ENCODE measurements at places on chromosomes 13 and 19. TPM values are rescaled to one million over a fixed set of nuclear protein-coding genes. Genes with fewer than 3 reads are reported as not detected.

IL11 gene
- total RNA-seq = 0.27 TPM

DNA sequence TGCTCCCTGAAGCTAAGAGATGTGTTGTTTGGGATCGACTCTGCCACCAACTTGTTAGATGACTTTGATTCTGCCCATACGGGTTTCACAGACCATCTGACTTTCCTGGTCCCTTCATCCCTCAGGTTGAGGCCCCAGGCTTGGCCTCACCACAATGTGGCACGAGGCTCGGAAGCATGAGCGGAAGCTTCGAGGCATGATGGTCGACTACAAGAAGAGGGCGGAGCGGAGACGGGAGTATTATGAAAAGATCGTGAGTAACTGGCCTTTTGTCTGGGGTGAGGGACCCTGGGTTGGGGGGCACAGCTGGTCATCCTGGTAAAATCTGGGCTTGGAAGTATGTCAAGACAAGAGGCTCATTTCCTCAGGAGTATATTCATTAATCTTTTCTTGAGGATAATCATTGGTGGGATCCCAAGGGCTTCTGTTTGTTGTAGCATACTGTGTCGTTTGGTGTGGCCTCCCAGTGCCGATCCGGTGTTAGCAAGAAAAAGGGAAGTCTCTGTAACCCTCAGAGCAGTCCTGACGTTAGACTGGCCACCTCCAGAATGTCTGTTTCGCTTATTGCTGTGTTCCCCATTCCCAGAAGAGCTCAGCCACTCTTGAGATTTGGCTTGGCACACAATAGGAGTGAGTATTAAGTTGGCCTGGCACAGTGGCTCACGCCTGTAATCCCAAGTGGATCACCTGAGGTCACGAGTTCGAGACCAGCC lies 1.4 kb downstream of the CLASRP start:
- DNase-seq = no peak

OR7D2 gene
- 0.27 TPM for total RNA-seq

MYO1F gene
- 80.5 TPM for total RNA-seq

DNA sequence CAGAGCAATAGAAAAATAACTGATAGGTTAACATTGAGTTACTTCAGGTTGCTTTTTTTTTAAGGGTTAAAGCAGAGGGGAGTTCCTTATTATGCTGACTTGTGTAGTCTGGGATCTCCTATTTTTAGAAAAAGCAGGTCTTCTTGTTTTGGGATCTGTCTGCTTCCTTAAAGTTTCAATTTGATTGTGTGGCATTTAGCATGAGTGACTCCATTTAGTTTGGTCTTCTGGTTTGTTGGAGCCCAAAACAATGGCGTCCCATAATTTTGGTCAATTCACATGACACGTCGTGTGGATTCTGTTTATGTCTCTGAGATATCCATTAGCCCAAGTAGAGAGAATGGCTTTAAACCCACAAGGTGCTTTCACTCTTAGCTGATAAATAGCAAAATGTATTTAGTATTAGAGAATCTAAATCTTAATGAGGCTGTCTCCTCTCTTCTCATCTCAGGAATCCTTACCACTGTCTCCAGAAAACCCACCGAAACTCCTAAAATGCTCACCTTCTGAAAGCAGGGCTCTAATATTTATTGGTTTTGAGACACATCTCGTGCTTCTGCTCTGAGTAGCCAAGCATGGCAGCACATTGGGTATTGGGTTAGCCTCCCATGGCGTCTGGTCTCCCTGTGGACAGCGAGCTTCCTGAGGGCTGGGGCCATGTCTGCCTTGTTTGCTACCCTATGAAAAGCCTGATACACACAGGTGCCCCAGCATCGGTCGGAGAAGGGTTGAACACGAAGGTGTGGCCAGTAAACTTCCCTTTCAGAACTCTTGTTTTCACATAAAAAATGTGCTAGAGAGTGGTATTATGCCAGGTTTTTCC lies 67.2 kb upstream of the GPR183 start:
- DNase-seq = no peak

DNA sequence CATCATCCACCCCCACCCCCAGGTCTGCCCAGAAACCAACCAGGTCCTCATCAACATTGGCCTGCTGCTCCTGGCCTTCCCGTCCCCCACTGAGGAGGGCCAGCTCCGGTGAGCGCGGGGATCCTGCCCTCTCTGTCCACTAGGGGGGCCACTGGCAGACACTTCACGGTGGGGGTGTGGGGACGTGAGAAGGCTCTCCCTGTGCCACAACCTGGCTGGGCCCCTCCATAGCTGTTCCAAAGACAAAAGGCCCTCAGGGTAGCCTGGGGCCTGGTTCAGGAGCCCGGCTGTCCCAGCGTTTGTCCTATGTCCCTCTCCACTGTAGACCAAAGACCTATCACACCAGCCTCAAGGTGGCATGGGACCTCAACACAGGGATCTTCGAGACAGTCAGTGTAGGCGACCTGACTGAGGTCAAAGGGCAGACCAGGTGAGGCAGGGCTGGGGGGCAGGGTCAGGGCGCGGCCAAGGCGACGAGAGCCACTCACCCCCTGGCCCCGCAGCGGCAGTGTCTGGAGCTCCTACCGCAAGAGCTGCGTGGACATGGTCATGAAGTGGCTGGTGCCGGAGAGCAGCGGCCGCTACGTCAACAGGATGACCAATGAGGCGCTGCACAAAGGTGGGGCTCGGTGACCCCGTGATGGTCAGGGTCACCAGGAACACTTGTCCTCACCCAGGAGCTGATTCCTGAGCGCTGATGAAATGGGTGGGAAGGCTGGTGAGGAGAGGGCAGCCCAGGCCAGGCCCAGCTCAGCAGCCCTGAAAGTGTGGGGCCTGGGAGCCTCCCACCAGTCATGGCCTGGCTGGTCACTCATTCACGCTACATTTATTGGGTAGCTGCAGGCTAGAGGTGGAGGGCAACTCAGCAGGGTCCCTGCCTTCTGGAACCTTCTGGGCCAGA lies 7.9 kb downstream of the DCAF15 start:
- DNase-seq = peak; percentile 43

DNA sequence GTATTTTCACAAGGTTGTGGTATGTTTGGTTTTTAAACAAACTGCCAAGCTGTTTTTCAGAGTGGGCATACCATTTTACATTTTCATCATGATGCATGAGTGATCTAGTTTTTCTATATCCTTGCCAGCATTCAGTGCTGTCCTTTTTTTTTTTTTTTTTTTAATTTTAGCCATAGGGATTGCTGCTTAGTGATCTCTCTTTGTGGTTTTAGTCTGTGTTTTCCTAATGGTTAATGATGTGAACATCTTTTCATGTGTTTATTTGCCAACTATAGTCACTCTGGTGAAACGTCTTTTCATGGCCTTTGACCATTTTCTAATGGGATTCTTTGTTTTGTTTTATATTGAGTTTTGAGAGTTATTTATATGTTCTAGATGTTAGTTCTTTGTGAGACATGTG lies 59.7 kb downstream of the SHISA2 start:
- no peak for DNase-seq

GRCh38 chr13:49370371-49370770 lies 73.5 kb downstream of the CAB39L start:
- DNase-seq = no peak

GRCh38 chr19:40380199-40381037 lies 9.6 kb downstream of the HIPK4 start:
- DNase-seq = no peak

PSG3 gene
- not detected for total RNA-seq

DNA sequence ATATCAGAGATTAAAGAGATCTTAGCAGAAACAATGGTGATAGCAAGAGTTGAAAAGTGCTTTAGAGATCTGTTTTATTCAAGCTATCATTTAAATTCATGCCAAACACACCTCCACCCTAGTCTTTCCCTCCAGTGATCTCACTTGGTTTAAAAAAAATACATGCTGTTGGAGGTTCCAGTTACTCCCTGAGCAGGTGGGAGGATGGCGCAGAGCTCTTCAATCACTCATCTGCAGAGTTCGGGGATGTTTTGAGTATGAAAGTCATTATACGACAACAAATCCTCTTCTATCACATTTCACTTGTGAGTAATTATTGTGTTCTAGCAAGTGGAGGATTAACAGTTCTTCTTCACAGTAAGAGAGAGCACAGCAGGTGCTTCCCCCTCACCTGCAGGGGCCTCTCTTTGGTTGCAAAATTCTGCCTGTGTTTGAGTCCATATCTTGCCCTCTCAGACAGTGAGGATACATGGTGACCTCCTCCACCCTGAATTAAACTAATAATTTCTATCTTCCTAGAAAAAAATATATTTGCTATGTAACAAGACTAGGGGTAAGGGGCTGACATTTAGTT lies 376.7 kb downstream of the LIG4 start:
- DNase-seq = no peak

DNA sequence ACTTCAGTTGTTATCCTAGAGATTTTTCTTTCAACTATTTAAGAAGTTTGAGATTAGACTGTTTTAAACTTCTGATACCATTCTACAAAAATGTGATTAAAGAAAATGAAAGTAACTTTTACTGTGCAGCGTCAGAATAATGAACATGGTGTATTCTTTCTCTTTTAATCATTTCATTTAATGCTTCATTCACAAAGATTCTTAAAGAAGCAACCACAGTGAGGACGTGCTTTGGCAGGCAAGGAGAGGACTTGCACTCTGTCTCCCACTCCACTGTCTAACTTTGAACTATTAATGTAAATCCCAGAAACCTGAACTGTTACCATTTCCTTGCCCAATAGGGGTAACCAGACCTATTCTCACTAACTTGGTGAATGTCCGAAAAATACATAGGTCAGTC lies 137.0 kb downstream of the KCNRG start:
- DNase-seq = no peak

GRCh38 chr13:80036845-80037504 lies 304.0 kb downstream of the SPRY2 start:
- DNase-seq = no peak

DNA sequence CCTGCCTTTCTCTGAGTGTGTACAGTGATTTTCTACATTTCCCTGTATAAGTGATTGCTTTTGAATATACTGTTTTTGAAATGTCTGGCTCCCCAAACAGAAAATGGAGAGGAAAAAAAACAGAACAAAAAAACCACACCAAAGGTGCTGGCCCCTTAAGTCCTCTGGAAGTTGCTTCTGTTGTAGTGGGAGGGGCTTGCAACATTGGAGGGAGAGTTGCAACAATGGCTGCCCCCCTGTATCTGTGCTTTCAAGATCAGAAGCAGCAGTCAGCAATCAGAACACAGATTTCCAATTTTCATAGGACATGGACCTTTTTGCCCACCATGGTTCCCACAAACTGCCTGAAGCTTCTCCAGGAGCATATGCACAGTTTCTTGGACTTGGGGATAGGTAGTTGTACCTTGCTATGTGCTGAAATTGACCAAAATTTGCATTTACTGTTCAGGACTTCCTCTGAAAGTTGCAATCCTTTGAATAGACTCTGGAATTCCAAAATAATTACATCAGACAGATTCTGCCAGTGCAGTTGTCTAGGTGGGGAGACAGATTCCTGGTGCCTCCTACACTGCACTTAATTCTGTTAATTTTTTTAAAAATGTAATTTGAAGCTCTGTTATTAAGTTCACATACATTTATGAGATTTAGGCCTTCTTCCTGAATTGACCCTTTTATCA lies 13.8 kb downstream of the BIVM start:
- DNase-seq = no peak

- DNase-seq = no peak
Measured at GRCh38 chr13:108573455-108573854, 56.0 kb upstream of the MYO16 start.

GRCh38 chr13:99432609-99433542 lies 68.4 kb upstream of the TM9SF2 start:
- DNase-seq = peak; percentile 65

ZNF415 gene
- total RNA-seq = 4.6 TPM

OLFM2 gene
- under 0.01 TPM for total RNA-seq

ZNF527 gene
- 5.7 TPM for total RNA-seq

GRCh38 chr13:110106726-110107125 lies 200.2 kb downstream of the COL4A1 start:
- DNase-seq = no peak

- DNase-seq = no peak
Measured at GRCh38 chr13:106052200-106052767, 483.2 kb downstream of the EFNB2 start.

GRCh38 chr19:36101550-36102327 lies 9.2 kb upstream of the OVOL3 start:
- DNase-seq = no peak

- no peak for DNase-seq
Measured at GRCh38 chr13:43229506-43229905, 206.1 kb downstream of the DNAJC15 start.

DNA sequence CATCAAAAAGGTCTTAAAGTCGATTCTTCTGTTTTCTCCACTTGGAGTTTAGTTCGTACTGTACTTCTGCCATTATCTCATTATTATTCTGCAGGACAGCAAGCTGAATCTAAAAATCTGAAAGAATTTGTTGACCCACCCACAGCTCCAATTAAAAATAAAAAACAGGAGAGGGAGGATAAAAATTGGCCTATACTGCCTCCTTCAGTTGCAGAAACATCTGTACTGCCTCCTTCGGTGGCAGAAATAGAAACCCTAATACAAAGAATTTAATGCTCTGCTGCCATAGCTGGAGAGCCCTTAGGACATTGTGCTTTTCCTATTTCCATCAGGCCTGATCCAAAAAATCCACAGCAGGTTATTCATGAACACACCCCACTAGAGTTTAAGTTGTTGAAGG lies 9.8 kb downstream of the ZNF350 start:
- DNase-seq = no peak

ZNF525 gene
- 8.6 TPM for total RNA-seq
